ENCODE measurements at places on chromosomes 5 and 9.

DNA sequence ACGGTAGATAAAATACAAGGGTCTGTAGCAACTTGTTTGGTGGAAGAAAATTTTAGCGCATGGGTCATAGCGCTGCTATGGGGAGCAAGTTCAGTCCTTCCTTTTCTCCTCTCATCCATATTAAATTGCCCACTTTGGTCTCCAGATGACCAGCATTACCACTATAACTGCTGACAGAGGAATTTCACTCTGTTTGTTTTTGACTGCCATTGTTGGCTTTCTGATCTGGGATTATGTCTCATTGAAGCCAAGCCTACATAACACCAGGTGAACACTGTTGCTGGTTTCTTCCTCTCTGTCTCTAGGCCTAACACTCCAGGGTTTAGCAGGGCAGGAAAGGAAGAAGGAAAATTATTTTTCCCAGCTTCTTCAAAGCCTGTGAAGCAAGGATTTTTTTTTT lies 6.6 kb upstream of the SUB1 start:
- no peak for DNase-seq

GRCh38 chr9:99977033-99977792 lies 70.8 kb downstream of the STX17 start:
- no peak for DNase-seq

DNA sequence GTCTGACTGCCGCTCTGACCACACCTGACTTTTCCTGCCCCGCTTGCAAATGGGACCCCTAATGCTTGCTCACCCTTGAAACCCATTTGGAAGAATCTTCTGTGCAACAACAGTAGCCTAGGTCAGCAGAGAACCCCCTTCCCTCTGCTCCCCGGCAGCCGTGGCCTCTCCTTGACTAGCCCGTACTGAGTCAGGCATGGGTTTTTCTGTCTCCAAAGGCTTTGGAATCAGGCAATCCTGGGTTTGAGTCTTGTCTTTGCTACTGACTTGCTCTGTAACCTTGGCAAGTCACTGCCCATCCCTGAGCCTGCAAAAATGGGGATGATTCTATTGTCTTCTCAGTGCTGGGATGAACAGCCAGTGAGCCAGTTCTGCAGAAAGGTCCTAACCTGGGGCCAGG lies 135.4 kb downstream of the RGS3 start:
- DNase-seq: no peak

DNA sequence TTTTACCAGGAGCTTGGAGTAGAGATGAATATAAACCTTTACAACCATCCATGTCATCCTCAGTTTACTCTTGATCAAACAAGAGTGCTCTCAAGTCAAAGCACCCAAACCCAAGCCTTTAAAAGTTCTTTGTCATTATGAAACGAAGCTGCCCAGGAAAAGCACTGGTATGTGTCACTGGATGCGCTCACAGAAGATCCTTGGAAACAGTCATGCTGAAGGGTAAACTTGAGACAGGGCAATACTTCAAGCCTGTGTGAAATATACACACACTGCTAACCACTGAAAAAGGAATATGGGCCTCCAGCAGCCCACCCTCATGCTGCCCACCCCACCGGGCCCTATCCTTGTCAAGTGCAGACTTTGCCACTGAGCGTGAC lies 84.5 kb downstream of the PRRT1B start:
- DNase-seq: no peak

- no peak for DNase-seq
These were observed 307.9 kb downstream of the FBXL7 start for GRCh38 chr5:15807871-15808270.

- DNase-seq: no peak
These were observed 76.3 kb upstream of the BARHL1 start for GRCh38 chr9:132505991-132506655.

DNA sequence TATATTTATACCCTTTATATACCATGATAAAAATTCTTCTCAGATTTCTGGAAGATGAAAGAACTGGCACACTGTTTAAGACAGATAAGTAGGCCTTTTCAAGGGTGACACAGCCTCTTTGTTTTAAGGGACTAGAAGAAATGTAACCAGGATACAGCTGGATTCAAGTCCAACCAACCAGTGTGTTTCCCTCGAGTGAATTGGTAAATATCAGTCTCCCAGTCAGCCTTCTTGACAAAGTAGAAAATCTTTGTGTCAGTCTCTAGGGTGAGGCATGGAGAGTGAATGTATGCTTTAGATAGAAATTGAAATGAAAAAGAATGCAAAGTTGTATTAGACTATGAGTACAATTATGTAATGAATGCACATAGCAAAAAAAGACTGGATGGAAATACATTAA lies 119.1 kb downstream of the ZDHHC21 start:
- no peak for DNase-seq

DNA sequence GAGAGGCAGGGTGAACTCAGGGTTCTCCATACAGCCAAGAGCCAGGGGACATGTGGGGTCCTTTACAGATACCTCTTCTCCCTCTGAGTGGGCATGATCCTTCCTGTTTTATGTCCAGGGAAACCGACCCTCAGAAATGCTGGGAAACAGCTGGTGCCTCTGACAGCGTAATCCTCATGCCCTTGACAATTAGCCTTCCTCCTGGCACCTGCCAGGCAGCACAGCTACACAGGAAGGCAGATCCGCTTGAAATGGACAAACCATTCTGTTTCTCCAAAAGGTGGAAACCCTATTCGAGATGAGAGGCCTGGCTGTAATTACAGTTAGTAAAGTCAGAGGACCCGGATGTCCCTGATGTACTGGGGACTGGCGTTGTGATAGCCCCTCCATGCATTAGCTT lies 7.2 kb downstream of the ERGIC1 start:
- no peak for DNase-seq
